ENCODE measurements at places on chromosomes 2 and 18. TPM values are rescaled to one million over a fixed set of nuclear protein-coding genes. Genes with fewer than 3 reads are reported as not detected.

DNA sequence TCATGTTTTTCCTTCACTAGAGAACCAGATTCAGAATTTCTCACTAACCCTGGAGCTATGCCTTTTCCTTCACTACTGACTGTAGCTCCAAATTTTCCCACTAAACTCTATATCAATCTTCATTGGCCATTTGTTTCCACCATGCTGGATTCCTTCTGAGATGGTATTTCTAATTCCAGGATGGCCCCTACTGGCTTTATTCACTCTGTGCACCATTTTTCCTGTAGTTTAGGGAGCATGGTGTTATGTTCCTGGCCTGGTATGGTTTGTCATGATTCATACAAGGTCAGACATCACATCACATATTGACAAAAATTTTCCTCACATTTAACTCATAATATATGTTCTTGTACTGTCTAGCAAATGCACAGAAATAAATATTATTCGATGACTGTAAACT lies 229.2 kb upstream of the TFPI start:
- no peak for DNase-seq

DNA sequence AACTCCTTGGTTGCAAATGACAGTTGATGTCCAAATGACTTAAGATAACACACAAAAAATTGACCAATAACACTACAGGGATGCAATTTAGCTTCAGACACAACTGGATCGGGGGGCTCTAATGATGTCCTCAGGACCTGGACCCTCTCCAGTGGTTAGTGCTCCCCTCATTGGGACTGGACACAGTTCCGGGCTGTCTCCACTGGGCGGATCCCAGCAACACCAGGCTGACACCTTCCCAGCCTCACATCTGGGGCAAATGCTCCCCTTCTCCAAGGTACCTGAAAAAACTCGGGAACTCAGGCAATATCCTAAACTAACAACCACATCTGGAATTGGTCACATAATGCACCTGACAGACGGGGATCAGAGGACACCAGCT lies 48.7 kb downstream of the PSMG2 start:
- no peak for DNase-seq

- DNase-seq = no peak
Observed at GRCh38 chr2:231393149-231394131, 2.1 kb upstream of the B3GNT7 start.

GRCh38 chr18:23849141-23849540 lies 159.9 kb downstream of the LAMA3 start:
- DNase-seq = no peak

DNA sequence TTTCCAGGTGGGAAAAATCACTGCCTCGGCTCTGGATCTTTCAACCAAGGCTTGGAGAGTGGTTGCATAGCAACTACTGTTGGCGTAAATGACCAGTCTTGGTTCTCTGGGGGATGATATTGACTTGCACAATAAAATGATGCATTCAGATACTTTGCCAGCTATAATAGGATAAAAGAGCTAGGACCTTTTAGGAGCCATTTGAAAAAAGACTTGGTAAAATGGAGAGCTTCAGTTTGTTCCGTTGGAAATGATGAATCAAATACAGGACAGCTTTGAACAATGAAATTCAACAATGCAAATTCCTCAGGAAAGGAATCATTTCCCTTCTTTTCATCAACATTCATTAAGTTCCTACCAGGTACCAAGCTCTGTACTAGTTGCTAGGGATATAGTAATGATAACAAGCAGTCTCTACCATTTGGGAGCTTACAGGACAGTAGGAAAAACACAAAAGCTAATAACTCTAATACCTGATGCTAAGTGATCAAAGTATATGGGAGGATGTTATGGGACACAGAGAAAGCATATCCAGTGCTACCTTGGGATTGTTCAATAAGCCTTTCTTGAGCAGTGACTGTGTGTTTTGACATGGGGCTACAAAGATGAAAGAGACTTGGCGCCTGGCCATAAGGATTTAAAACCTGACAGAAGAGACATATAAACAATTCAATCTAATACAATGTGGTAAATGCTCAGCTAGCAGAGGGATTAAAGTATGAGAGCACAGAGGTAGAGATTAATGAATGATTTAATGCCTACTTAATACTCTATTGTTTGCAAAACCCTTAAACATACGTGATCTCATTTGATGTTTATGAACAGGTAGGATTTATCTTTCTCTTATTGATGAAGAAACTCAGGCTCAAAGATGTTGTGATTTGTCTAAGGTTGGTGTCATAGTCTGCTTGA lies 110.7 kb downstream of the QPCT start:
- no peak for DNase-seq

GRCh38 chr2:235027558-235028214 lies 75.9 kb downstream of the SH3BP4 start:
- no peak for DNase-seq

- DNase-seq = no peak
Observed at GRCh38 chr2:184685999-184686841, 87.9 kb downstream of the ZNF804A start.

GRCh38 chr18:63236921-63237846 lies 82.4 kb downstream of the BCL2 start:
- DNase-seq = no peak

DNA sequence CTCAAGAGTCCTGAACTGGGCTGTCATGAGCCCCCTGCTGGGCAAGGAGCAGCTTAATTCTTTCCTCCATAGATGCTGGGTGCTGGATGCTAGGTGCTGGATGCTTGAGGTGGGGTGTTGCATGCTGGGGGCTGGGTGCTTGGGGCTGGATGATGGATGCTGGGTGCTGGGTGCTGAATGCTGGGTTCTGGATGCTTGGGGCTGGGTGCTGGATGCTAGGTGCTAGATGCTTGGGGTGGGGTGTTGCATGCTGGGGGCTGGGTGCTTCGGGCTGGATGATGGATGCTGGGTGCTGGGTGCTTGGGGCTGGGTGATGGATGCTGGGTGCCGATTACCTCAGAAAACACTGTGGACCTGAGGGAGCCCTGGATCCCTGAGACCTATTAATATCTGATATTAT lies 837.7 kb downstream of the GALR1 start:
- DNase-seq = no peak

- no peak for DNase-seq
Observed at GRCh38 chr2:88680266-88680902, 11.1 kb upstream of the RPIA start.

The ALPP gene
- 0.20 TPM for polyA plus RNA-seq
